ENCODE measurements at places on chromosomes 2 and 18.

DNA sequence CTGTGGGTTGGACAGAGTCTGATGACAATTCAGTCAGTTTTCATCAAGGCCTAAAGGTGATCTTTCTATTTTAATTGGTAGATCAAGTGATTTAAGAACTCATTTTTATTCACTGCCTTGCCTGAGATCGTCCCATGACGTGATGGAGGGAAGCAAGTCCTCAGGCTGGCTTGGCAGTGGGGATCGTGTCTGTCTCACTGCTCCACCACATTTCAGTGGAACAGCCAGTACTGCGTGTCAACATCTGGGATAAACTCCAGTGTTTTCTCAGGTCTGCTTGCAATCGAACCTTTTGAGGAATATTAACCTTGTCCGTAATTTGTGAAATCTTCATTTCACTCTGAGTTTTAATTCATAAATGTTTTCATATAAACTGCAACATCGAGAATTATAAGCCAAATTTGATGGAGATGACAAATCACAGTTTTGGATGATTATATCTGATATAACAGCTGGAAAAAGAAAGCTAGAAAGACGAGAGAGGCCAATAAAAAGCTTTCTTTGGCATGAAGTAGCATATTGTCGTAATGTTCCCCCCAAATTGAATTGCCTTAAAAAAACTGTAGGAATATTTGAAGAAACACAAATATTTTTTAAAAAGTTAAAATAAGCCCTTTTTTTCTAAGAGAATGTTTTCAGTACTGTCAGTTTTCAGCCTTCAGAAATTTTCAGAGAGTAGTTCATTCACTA is 414.7 kb upstream of the SPRED2 start:
- DNase-seq, result no peak

DNA sequence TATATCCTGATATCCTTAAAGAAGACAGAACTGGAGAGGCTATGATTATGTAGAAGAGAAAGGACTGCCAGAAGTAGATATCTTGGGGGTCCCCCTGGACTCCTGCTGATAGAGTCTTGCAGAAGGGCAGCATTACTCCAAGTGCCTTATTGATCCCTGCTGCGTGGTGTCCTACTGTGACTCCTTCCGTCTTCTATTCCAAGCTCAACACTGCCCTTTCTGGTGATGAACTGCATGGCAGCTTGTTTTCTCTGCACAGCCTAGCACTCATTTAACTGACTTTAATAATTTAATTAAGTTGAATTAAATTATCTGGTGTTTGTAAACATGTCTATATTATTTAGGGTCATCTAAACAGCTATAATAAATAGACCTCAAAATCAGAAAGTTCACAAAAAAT is 194.1 kb upstream of the DSEL start:
- DNase-seq, result no peak

DNA sequence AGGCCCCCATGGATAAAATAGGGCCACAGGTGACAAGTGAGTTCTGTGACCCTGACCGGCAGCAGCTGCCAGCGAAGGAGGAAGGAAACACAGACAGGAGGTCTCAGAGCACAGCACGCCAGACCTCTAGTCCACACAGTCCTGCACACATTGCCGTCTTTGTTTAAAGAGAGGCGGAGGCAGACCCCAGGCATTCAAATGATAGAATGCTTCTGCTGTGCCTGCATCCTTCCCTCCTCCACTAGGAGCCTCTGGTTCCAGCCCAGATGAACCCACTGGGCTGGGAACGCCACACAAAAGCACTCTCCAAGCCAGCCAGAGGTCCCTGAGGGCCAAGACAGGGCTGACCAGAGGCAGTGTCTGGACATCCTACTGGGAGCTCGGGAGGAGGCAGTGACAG is 118.7 kb downstream of the KLHL29 start:
- no peak for DNase-seq

DNA sequence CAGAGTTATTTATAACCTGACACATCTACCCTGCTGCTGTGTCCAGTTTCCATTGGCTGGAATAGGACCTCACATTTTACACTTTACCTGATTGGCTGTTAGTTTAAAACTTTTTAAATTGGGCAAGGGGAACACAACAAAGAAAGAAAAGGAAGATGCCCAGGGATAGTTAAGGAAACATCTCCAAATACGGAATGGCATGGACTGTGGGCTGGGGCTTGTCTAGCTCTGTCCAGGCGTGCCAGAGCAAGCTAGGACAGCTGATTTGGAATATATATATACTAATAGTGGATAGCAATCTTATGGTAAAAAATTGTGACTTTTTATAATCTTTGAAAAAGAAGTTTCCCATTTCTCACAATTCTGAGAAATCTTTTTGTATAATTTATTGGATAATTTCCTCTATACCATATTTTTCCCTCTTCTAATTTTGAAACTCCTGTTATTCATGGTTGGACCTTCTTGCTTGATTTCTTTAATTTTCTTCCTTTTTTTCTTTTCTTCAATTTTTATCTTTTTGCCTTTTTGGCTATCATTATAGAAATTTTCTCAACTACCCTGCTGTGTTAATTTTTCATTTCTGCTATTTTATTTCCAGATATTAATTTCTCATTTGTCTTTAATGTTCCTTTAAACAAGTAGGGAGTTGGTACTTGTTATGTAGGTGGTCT is 55.9 kb downstream of the COMMD1 start:
- DNase-seq, result no peak

GRCh38 chr2:38185012-38185491 is 109.1 kb upstream of the CYP1B1 start:
- DNase-seq, result no peak

- DNase-seq, result no peak
These were observed 25.4 kb downstream of the GPC1 start for GRCh38 chr2:240460781-240461431.

GRCh38 chr2:36380624-36381481 is 25.3 kb downstream of the CRIM1 start:
- DNase-seq, result no peak

- DNase-seq, result no peak
These were observed 818.1 kb downstream of the SLC4A3 start for GRCh38 chr2:220445429-220446105.

GRCh38 chr2:45567974-45568789 is 42.9 kb downstream of the SRBD1 start:
- DNase-seq, result no peak

GRCh38 chr2:193187816-193188215 is 993.1 kb upstream of the TMEFF2 start:
- DNase-seq, result no peak

GRCh38 chr2:16134436-16135165 is 194.3 kb downstream of the MYCN start:
- DNase-seq, result no peak

DNA sequence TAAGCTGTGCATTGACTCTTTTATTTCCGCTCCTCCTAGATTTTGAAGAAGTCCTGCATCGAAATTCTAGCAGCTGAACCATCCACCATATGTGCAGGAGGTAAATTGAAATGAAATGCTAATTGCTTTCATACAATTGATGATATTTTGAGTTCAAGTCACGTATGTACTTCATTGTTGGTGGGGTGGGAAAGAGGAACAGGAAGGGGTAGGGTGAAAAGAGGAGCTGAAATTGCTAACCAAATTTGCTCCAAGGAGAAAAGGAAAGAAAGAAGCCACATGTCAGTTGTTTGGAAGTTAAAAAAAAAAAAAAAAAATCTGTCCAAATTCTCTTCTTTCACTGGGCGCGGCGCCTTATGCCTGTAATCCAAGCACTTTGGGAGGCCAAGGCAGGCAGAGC is 77.8 kb downstream of the ANTXR1 start:
- DNase-seq, result no peak

GRCh38 chr2:2810504-2810903 is 479.4 kb upstream of the MYT1L start:
- no peak for DNase-seq

GRCh38 chr18:77008576-77009315 is 123.8 kb downstream of the MBP start:
- no peak for DNase-seq

GRCh38 chr2:55885127-55885943 is 38.2 kb downstream of the EFEMP1 start:
- DNase-seq, result no peak

GRCh38 chr18:63520053-63520685 is 22.0 kb upstream of the SERPINB12 start:
- DNase-seq, result no peak

DNA sequence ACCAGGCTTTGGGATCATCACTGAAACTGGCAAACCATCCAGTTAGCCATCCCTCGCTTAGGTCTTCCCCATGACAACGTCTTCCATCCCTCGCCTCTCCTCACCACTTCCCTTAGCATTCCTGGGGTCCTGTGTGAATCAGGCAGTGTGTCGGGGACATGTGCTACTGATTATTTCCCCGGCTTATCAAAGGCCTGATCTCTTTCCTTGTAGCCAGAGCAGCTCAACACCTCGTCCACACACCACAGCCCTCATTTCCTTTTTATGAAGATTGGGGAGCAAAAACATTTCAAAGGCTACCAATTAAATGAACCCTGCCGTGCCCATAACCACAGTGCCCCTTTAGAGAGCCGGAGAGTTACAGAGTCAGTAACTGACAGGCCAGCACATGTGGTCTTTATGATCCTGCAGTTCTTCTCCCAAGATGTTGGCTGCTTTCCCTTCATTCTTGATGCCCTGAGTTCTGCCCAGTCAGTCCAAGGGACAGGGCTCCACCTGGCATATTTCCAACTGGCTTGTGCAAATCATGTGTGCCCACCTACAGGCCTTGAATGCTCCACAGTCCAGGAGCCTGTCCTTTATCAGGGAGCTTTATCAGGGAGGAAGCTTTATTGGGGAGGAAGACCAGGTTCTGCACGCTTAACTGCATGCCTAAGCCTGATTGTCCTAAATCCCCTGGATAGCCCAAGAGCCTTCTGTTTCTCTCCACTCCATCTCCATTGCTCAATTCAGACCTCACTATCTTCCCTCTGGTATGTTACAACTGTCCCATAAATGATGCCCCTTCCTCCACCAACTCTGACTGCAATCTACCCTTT is 343.1 kb downstream of the CYRIA start:
- DNase-seq, result no peak

- DNase-seq, result no peak
These were observed 132.1 kb downstream of the TCF4 start for GRCh38 chr18:55455938-55456337.

DNA sequence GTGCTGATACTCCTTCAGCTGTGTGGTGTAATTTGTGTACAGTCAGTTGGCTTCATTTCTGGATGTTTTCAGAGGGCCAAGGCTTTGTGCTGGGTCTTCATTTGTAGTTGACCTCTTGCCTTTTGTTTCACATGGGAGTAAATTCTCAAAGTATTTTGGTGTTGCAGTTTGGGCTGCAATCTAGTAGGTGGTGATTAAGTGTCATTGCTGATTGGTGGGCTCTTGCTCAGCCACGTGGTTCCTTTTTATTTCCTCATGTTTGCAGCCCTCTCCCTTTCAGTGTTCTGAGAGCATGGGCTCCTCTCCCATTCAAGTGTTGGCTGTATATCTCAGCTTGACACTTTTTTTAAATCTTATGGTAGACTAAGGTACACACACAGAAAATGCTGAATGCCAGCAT is 96.8 kb downstream of the SNTG2 start:
- DNase-seq, result no peak

- no peak for DNase-seq
These were observed 4.5 kb upstream of the PRSS56 start for GRCh38 chr2:232515639-232516038.

- DNase-seq, result no peak
These were observed 402.8 kb downstream of the TXNL1 start for GRCh38 chr18:56235481-56236013.

GRCh38 chr18:61336766-61337165 is 3.5 kb downstream of the CDH20 start:
- DNase-seq, result no peak

DNA sequence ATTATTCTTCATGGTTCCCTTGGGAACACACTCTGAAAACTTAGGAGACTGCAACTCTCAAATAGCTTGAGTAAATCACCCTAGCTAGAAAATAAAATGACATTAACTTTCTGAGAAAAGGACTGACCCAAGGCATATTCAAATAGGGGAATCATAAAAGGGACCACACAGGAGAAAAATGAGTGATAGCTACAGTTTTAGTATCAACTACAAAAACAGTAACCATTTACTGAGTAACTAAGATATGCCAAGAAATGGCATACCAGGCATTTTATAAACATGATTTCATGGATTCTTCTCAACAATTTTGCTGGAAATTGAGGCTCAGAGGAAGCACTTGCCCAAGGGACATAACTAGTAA is 84.5 kb downstream of the AFF3 start:
- no peak for DNase-seq
